ENCODE measurements at places on chromosomes 3 and 15. TPM values are rescaled to one million over a fixed set of nuclear protein-coding genes. Genes with fewer than 3 reads are reported as not detected.

GRCh38 chr3:87625876-87626275 is 349.5 kb upstream of the POU1F1 start:
- no peak for DNase-seq

DNA sequence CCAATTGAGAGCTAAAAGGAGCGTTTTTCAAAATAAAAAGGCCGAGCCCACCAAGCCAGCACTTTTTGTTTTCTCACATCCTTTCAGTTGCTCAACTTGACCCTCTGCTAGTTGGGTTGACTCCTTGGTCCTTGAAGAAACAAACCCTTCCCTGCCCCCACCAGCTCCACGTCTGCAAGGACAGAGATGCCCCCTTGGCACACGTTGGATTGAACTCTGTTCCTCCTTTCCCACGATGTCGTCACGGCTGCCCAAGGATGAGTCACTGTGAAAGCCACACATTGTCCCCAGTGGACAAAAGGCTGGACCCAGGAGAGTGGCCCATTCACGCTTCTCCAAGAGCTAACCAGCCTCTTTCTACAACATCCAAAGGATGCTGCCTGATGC is 43.0 kb upstream of the SPATA12 start:
- no peak for DNase-seq

Gene PRICKLE2
- 88.4 TPM for total RNA-seq

- DNase-seq: peak; percentile 31
Measured at GRCh38 chr3:136818191-136818768, 646 bp upstream of the SLC35G2 start.

DNA sequence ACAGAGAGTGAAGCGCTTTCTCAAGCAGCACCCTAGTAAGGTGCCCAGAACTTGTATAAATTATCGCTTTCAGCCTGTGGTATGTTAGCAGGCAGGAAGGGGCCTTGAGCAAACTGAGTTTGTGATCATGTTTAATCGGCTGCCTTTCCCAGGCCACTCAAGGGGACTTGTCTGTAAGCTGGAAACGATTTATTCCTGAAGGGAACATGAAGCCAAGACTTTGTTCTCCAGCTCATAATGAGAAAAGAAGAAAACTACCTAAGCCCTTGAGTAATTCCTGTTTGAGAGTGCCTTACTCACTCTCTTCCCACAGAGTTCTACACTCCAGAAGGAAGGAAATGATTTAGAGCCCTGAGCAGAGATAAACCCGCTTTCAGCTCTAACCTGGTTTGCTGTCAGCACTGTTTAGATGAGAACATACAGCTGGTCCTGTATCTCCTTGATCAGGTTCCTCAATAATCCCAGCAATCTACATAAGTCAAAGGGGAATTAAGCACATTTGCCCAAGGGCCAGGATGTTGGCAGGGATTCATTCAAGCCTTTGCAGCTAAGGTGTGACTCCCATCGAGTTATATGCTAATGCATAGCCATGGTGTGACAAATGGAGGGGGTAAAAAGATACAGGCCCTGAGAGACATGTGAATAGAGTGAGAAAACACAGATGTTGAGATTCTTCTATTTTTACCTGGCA is 187.7 kb upstream of the SLC24A5 start:
- no peak for DNase-seq

DNA sequence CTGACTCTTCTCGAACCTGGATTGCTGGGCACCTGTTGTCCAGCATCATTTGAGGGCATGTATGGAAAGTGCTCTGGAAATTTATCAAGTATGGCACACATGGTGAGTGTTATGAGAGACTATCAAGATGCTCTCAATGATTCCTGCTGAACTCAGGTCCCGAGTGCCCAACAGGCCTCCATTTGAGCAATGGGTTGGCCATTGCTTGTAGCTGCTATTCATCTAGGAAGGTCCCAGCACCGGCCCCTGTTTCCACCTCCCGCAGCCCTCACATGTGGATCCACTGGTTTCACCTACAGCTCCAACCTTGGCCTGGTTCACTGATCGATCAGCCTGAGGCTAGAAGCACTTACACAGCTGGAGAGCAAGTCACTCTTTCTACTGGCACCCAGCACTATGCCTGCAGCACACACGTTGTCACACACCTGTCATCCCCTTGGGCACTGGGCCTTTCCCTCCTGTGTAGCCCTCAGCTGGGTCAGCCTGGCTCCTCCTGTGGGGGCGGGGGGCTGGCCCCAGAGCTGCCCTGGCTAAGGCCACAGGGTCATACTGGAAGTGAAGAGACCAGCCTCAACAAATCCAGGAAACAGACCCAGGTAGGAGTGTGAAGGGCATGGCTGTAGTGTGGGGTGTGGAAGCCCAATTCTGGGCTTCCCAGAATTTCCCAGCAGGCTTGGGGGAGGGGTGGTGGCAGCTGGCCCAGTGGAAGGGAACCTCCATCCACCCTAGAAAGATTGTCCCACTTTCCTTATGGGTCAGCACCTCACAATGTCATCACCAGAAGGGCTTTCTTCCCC is 41.7 kb upstream of the SMAD3 start:
- DNase-seq: no peak

GRCh38 chr3:60186359-60186758 is 1064.9 kb downstream of the FHIT start:
- no peak for DNase-seq

DNA sequence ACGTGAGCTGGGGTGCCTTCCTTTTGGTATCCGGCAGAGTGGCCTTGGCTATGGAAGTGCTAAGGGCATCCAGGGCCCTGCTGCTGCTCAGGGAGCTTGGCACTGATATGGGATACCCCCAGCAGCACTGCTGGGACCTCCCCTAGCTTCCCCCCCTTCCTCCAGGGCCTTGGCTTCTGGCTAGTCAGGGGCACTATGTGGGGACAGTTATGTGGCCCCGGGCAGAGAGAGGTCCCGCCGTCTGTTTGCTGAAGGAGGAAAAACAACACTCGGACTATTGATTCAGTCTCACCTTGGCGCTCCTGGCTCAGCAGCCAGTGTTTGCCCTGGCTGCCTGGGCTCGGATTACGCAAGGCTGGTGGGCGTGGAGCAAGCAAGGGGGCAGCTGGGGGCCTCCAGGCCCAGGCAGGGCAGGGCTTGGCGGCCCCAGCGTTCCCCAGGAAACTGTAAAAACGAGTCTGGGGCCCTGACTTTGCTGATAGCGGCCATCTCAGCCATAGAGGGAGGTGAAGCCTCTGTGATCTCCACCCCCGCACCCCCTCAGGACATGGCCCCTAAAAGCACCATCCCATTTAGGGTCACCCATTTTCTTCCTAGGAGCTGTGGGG is 5.7 kb downstream of the FURIN start:
- DNase-seq: no peak

DNA sequence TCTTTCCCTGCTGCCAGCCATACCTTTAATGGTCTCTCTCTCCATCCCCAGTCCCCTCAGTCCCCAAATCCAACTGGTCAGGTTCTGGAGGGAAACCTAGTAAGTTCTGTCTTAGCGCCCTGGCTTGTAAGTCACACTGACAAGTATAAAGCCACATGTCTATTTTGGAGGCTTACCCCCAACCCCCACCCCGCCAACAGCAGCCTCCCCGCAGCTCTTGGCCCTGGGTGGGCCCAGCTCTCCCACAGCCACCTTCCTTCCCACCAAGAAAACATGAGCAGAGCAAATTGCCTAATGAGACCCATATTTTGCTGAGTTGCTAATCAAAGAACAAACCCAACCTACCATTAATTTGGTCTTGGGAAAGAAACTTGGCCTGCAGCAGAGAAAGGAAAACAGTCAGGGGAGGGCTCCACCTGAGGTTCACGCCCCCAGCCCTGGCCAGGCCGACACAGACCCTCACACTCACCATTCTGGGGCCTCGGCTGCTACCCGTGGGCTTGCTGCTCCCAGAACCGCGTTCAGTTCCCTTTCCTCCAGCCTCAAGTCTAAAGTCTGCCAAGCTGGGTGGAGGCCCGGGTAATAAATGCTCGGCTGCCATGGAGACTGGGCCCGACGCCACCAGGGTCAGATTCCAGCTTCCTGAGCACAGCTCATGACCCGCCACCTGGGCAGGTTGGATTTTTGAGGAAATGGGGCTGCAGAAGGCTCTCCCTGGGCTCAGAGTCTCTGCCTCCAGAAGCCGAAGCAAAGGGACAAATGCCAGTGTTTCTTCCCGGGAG is at the start of gene CALML4:
Gene CALML4 (minus strand): TSS at position 557 of the 782 bp plus-strand sequence. CDS start 85 bp downstream, at position 472.
- peak; percentile 21 for DNase-seq

Gene PEX5L
- total RNA-seq: 6.3 TPM

DNA sequence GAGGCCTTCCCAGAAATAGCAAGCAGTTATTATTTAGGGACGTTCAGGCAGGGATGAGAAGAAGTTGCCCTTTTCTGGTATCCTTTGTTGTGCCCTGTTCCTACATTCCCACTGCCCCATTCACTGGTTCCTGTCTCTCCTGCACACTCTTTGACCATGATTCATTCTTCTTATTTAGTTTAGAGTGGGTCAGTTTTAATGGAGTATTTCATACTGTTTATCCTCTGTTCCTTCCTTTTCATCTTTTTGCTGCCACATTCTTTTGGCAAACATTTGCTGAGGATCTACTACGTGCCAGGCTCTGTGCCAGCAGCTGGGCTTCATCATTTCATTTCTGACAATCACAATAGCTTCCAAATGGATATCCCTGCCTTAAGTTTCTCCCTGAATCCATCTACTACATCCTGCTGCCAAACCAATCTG is 11.8 kb upstream of the EID1 start:
- DNase-seq: no peak

- DNase-seq: no peak
Measured at GRCh38 chr15:89671687-89672086, 7.5 kb downstream of the PLIN1 start.

- no peak for DNase-seq
Measured at GRCh38 chr3:188421836-188422540, 268.0 kb downstream of the LPP start.

DNA sequence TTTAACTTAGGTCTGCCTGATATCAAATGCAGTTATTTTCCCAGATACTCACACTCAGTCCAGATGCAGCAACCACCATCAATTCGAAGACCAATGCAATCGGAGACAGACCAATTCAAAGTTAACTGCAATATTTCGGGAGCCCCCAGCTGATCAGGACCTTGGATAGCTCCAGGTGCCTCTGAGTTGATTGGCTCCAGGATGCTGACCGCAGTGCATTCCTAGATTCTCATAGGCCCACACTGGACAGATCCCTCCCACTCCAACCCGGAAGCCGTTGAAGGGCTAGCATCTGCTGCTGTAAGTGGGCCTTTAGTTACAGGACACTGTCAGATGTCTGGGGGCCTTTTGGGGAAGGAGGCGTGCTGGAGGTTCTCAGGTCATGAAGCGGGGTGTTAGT is 89.5 kb upstream of the ATP2B2 start:
- no peak for DNase-seq

DNA sequence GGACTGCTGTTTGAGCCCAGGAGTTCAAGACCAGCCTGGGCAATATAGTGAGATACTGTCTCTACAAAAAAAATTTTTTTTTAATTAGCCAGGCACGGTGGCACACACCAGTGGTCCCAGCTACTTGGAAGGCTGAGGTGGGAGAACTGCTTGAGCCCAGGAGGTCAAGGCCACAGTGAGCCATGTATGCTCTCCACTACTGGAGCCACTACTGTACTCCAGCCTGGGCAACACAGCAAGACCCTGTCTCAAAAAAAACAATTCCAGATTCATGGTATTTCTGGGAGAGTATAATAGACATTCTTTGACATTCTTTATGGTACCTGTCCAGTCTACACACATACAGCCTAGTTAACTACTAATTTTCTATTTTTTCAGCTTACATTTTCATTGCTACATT is 70.1 kb downstream of the GSK3B start:
- no peak for DNase-seq

Gene TF
- 36.5 TPM for total RNA-seq

DNA sequence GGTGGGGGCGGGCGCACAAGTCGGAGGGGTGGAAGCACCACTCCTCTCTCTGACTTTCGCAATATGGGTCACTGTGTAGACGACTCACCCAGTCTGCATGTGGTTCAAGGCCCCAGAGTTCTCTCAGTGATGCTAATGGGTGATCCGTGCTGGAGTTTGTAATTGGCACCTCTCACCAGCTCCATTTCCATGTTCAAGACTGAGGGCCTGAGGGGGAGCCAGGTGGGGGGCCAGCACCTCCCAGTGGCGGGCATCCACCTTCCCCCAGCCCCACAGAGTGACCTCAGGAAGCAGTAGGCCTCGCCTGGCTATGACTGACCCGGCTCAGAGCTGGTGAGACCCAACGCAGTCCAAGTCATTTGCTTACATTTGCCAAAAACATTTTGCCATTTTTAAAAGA is 230.0 kb upstream of the ST8SIA2 start:
- no peak for DNase-seq

Gene SPESP1
- 4.1 TPM for total RNA-seq

Gene GCNT3
- total RNA-seq: not detected

GRCh38 chr3:123799544-123800361 is 84.4 kb downstream of the MYLK start:
- no peak for DNase-seq

Gene NOX5
- total RNA-seq: 0.28 TPM

GRCh38 chr15:45402955-45403877 is 24.9 kb upstream of the GATM start:
- no peak for DNase-seq

Gene CAMKV
- not detected for total RNA-seq

GRCh38 chr3:146626403-146627122 is 21.4 kb upstream of the PLSCR5 start:
- DNase-seq: no peak
